GM12891 (cell line): ENCODE measurements at places on chromosomes 5 and 9.

- DNase-seq = no peak
Measured at GRCh38 chr9:31848505-31849285, 535.7 kb upstream of the ACO1 start.

GRCh38 chr9:4548811-4549725 is 58.8 kb downstream of the SLC1A1 start:
- no peak for DNase-seq

GRCh38 chr5:142235050-142235797 is 89.6 kb downstream of the SPRY4 start:
- no peak for DNase-seq

DNA sequence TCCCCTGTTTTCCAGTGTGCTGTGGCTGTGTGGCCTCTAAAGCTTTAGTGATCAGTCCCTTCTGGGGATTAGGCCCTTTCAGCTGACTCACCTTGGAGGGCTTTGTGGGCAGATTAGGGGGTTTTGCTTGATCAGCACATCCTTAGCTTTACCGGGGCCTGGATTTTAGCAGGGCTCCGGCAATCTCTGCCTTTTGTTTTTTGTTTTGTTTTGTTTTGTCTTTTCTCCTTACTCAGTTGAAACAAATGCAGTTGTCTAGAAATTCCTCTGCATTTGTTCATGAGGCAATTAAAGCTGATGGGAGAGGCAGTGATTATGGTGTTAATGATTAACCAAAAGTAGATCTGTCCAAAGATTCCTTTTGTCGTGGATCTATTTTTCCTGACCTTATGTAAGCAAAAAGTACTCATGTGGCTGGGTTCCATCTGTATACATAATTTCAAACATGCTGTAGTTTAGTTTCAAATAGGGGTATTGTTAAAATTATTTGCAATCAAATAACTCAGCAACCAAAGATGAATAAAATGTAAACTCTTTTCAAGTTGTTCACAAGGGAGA is 5.2 kb upstream of the TDRD7 start:
- no peak for DNase-seq

DNA sequence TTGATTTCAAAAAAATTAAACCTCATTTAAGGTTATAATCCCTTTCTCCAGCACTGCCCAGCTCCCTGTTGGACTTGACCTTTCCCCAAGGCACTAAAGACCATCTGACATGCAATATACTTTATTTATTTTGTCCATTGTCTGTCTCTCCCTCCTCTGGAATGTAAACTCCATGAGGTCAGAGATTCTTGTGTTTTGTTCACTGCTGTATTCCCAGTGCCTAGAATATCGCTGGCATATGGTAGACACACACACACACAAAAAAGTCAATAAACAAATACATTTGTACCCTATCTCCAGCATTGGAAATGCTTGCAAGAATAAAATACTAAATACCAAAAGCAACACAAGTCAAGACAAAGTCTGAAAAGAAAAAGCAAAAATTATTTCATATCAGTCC is 17.3 kb upstream of the ARSB start:
- no peak for DNase-seq

GRCh38 chr5:132180134-132180745 is 47.4 kb downstream of the P4HA2 start:
- peak; percentile 36 for DNase-seq

- no peak for DNase-seq
Measured at GRCh38 chr5:135913713-135914626, 18.3 kb upstream of the IL9 start.

- peak; percentile 11 for DNase-seq
Measured at GRCh38 chr9:75891277-75891741, 836 bp downstream of the PCSK5 start.

GRCh38 chr9:116382053-116382452 is 228.5 kb downstream of the PAPPA start:
- no peak for DNase-seq

- no peak for DNase-seq
Measured at GRCh38 chr5:110371011-110371724, 355.3 kb downstream of the TMEM232 start.

GRCh38 chr5:13843175-13843846 is 101.2 kb downstream of the DNAH5 start:
- DNase-seq = no peak

DNA sequence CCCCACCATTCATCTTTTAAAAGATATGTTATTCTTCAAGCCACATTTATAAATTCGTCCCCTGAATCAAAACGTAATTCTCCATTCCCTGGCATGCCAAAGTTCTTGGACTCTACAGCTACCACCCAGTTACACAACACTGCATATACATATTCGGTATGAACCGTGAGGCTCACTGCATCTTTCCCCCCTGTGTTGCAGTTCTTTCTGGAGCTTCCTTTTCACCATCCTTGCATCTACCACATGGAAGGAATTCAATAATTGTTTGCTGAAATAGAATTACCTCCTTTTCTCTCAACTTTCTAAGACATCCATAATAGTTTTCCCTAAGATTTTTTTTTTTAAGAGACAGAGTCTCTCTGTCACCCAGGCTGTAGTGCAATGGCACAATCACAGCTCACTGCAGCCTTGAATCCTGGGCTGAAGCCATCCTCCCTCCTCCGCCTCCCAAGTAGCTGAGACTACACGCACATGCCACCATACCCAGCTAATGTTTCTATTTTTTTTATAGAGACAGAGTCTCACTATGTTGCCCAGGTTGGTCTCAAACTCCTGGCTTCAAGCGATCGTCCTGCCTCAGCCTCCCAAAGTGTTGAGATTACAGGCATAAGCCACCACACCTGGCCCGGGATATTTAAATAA is 3.3 kb downstream of the LPAR1 start:
- DNase-seq = no peak

DNA sequence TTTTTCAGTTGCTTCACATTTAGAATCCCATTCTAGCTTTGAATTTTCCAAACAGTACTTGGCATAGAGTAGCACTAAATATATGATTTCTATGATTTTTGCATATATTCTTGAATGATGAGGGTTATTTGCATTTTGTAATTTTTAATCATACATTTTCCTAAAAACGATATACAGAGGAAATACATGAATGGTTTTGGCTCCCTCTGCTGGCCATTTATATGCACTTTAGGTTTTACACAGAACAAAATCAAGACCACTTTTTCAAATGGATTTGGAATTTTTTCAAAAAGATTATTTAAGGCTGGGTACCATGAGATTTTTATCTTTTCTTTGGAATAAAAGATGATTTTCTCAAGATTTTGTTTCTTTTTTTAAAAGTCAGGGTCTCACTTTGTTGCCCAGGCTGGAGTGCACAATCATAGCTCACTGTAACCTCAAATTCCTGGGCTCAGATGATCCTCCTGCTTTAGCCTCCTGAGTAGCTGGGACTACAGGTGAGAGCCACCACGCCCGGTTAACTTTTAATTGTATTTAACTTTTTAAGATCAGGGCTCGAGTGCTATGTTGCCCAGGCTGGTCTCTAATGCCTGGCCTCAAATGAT is 16.7 kb upstream of the COMMD10 start:
- no peak for DNase-seq

DNA sequence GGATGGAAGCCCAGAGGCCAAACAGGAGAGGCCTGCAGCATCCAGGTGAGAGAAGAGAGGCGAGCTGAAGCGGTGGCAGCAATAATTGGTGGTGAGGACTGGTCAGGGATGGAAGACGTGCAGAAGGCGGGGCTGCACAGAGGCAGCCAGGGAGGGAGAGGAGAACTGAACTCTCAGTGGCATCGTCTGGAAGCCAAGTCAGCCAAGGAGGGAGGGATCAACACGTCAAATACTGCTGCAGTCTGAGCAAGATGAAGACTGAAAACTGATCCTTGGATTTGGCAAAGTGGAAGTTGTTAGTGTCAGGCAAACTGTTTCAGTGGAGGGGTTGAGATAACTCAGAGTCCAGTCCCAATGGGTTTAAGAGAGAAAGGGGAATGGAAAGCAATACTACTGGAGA is 145.4 kb downstream of the CDK5RAP2 start:
- DNase-seq = no peak

DNA sequence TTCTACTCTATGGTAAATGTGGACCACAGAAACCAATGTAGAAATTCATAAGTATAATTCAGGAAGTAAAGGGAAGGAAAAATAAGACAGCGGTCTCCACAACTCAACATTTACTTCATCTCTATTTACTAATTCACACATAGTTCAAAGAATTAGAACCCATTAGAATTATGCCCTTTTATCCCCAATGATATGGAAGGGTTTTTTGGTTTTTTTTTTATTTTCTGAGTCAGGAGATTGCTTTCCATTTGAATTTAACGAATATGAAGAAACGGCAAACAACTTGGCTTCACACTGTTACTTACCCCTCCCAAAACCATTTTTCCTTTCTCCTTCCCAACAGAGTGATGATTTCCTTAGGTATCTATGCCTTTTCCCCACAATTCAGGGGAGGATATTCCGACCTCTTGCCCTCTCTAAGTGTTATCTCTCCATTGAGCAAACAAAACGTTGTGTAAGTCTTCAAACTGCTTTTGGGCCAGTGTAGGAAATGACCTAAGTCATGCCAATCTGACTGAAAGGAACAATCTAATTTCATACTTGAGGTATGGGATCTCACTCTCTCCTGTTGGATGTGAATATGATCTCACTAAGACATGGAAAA is 72.0 kb downstream of the CETN3 start:
- no peak for DNase-seq

- DNase-seq = no peak
Measured at GRCh38 chr5:179374506-179375235, 29.4 kb upstream of the ADAMTS2 start.

DNA sequence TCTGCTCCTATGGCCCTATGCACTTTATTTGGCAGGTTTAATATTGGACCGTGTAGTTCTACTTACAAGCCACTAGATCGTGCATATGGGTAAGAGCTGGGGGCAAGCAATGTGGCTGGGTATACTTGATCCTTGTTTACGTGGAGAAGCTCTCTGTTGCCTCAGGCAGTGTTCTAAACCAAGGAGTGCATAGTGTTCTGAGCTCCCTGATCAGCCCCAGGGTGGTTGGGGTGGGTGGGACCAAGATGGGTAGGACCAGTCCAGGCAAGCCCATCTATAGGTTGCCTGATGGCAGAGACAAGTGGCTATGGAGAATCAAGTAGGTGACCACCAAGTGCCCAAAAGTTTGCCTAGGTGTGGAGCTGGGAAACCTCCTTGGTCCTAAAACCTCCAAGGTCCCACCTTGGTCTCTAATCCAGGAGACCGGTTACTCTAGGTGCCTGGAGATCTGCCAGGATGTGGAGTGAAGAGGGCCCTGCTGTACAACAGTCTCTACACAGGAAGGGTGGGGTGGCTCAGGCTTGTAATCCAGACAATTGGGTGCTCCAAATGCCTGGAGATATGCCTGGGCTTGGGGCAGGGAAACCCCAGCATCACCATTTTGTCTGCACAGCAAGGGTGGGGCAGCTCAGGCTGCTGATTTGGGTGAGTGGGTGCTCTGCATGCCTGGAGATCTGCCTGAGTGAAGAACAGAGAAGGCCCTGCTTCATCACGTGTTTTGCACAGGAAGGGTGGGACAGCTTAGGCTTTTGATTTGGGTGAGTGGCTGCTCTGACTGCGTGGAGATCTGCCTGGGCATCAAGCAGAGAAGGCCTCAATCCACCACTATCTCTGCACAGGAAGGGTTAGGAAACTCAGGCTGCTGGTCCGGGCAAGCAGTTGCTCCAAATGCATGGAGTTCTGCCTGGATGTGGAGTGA is 659.8 kb downstream of the TLE4 start:
- DNase-seq = no peak

DNA sequence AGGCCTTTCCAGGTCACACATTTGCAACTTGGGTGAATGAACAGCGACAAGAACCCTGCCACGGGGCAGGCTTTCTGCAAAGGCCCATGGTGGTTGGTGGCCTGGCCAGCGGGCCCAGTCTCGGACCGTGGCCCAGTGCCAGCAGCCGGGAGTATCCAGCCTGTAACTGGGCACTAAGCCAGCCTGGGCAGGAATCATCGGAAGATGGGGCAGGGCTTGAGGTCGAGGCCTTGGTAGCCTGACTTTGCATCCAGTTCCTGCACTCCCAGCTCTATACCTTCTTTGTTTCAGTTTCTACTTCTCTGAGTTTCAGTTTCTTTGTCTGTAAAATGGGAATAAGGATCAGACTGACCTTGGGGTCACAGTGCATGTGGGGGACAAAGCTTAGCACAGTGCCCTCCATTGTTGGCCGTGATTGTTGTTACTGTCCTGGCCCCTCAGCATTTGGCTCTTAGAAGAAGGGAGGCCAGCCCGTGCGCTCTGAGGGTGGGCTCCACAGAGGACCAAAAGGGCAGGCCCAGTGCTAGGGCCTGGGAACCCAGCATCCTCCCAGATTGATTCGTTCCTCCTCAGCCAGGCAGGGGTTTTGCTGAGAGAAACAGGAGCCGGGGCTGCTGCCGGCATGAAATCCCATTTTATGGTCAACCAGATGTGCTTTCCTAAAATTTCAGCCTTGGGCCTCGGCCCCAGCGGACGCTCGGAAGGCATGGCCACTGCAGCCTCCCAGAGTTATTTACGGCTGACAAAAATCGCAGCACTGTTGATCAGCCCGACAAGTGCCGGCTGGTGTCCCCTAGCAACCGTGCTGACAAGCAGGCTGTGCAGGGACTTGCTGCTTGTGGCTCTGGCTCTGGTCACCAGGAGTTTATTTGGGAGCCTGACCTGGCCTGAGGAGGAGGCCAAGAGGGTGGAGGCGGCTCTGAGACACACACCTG is 43.6 kb downstream of the JADE2 start:
- no peak for DNase-seq

GRCh38 chr9:9598723-9599122 is 1014.1 kb downstream of the PTPRD start:
- no peak for DNase-seq
